ENCODE measurements at places on chromosomes 3 and 15.

DNA sequence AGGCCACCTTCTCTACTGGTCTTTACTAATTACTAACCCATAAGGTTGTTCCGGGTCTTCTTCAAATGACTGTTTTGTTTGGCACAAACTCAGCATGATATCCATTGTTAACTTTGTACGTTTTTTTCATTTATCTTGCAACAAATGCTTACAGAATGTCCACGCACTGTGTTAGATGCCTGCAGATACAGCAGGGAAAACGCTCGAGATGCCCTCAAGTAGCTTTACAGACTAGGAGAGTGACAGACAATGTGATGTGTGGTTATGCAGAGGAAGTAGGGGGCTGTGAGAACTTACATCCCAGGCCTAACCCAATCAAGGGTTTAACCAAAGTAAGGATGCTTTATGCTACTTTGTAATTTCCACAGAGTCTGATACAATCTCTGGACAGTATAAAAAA is 949 bp upstream of the RFC4 start:
- no peak for DNase-seq

DNA sequence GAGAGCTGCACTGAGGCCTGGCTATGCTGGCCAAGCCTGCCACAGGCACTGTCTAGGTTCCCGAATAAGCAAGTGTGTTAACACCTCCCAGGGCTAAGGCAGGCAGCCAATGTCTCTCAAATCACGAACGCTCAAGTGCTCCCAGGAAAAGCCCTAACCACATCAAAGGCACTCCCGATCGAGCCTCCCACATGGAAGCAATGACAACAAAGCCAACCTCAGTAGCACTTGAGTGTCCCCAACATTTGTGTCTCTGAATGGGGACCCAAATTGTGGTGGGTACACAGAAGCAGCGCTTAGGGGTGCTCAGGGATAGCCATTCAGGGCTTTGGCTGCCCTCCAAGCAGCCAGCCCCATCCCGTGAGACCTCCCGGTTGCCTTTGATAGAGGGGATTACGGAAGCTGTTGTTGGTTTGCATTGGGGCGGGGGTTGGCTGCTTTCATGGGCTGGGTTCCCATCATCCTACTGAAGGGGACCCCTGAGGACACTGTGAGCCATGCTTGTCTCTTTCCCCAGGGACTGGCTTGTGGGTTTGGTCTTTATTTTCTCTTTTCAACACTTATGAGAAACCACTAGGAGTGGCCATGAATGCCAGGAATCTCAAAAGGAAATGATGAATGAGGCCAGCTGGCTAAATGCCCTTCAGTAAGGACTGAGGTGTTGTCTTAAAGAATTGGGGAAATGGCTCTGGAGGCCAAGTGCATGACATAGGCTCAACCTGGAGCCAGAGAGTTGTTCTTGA is 234.1 kb upstream of the FEZF2 start:
- DNase-seq = no peak

GRCh38 chr3:34056951-34057390 is 258.5 kb downstream of the PDCD6IP start:
- no peak for DNase-seq

DNA sequence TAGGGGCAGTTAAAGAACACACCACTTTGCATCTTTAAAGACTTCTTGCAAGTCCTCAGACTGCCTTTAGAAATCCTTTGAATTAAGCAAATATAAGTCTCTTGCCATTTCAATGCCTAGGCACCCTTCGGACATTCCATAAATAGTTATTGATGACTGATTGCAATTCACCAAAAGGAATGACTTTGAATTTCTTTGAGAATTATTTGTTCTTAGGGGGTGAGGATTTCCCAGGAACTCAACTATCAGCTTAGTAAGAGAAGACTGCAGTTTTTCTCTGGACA is 495 bp upstream of the MYEF2 start:
- DNase-seq = no peak

GRCh38 chr15:44075535-44075934 is 119.5 kb downstream of the FRMD5 start:
- DNase-seq = no peak

DNA sequence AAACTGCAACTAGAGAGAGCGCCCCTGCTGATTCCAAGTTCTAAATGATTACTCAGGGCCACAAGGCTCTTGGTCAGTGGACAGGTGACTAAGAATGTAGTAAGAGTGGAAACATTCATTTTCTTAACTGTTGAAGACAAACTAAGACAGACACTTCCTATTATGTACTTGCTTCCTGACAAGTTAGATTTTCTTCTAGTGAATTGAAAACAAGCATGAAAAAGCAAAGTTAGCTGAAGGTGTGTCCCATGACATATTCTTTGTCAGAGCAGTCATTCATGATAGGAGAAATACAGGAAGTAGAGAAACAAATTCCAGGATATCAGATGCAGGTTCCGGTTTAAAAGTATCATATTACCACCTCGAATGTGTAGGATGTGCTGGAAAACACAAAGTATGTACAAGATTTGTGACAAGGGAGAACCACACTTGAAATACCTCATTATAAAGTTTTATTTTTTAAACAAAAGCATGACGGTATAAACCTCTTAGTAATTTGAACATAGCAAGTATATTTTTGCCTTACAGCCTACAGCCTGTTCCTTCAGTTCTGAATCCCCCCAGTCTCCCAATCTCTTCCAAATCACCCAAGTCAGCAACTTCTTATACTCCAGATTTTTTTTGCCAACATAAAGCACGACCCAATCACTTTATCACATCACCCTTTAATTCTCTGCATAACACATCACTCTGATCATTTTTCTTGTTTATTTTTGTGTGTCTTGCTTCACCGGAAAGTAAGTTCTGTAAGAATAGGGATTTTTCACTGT is 6.2 kb downstream of the TSPAN3 start:
- DNase-seq = no peak

DNA sequence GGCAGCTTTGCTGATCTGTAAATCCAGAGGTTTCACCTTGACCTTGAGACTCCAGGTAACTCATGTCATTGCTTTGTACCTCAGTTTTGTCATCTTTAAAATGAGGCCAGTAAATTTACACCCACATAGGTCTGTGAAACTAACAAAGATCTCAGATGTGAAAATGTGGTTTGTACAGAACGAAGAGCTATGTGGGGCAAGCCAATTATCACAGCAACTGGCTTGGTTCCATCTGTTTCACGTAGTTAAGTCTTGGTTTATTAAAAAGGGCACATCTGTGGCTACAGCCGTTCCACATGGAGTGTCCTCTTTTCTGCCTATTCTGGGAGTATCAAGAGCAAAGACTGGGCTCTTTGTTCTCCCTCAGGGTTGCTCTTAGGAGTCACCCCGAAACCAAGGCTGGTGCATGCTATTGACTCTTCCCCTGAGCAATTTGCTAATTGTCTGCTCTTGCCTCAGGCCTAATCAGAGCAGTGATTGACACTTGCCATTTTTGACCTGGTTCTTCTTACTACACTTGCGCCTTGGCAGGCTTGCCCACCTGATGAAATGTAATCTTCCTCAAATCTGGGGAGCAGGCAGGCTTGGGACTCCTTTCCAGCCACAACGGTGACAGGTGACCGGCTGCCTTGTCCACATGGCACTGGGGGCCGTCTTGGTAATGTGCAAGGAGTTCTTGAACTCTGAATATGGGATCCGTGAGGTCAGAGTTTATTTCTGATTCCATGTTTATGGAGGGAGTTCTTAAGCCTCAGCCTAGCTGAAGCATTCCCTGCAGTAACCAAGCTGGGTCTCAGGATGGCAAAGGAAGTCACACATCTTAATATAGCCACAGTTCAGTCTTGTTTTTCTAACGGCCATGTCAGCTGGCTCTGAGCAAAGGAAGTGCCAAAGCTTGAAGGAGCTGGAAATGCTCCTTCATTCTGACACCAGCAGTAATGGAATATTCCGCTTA is 40.1 kb downstream of the EAF1 start:
- peak; percentile 17 for DNase-seq

DNA sequence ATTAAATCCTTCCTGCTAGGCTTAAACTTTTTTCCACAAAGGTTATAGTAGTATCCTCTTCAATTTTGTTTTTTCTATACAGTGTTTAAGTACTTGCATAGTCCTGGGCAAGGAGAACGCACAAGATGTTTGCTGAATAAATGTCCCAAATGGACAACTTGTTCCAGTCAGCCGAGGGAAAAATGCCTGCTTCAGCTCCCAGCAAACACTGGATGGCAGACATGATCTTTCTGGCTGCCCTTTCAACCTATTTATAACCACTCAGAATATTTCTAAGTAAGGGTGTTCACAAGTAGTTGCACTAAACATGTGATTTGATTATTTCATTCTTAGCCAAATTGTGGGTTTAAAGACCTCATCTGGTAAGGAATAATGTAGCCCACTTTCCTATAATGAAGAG is 29.8 kb downstream of the GNB4 start:
- peak; percentile 32 for DNase-seq

GRCh38 chr3:112389961-112390360 is 57.0 kb downstream of the CD200 start:
- DNase-seq = no peak

- DNase-seq = no peak
Observed at GRCh38 chr3:48739617-48739954, 22.6 kb upstream of the IP6K2 start.

DNA sequence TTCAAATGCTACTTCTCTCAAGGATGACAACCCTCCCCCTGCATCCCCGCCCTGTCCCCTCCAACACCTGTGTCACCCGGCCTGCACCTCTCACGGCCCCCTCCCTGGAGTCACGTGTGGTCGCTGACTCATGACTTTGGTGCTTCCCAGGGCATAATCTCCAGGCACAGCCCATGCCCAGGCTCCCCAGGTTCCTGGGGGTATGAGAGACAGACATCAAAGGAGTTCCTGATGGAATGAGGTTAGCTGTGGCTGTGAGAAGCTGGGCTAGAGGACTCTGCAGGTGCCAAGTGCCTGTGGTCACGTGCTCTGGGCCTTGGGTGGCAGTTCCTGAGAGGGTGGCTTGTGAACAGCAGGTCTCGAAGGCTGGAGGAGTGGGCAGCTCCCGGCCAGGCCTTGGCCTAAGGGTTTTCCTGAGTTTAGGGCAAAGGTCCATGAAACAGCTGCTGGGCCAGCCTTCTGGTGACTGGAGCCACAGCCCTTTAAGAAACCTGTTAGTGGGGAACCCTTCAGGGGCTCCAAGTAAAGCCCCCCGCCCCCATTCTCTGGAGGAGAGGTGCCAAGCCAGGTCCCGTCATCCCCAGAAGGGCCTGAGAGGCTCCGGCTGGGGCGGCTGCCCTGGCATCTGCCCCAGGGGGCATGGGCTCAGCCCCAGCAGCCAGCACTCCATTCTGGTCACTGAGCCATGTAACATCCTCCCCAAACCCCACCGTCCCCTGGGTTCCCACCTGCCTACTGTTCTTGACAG is 230.0 kb downstream of the XXYLT1 start:
- DNase-seq = no peak

DNA sequence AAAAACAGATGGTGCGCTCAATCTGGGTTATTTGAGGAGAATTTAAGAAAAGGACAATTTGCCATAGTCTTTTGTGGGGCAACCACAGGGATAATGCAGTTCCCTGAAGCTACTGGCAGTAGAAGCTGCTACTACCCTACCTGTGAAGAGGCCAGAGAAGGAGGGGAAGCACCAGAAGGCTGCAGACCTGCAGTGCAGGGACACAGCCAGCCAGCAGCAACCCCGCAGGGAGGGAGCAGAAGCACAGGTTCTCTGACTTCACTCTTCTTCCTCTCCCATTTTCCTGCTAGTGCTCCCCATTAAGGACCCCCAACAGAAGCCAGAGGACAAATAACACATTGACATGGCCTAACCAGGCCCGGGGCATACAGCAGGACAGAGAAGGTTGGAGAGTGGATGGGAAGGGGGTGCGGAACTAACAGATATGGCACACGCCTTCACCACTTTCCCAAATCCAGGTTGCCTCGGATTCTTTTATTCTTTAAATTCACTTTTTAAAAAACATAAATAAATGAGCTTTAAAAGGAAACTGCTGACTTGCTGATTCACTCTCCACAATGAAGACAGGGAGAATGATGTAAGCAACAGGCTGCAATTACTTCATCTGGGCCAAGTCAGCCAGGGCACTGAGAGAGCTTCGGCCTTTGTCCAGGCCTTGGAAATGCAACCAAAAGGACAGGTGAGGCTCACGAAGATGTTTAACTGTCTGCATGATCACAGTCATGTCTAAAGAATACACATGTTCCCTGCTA is 30.1 kb downstream of the POPDC2 start:
- no peak for DNase-seq

DNA sequence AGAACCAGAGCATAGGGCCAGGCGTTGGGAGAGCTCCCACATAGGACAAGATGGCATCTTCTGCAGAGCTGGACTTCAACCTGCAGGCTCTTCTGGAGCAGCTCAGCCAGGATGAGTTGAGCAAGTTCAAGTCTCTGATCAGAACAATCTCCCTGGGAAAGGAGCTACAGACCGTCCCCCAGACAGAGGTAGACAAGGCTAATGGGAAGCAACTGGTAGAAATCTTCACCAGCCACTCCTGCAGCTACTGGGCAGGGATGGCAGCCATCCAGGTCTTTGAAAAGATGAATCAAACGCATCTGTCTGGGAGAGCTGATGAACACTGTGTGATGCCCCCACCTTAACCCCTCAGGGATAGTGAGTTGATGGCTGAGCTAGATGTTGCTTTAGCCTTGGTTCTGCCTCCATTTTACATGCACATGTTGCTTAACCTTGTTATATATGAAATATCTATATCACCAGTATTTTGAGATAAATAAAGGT is at the start of gene PYDC2:
Gene PYDC2 (plus strand): TSS at position 51 of the 483 bp plus-strand sequence. CDS start 0 bp downstream, at position 51.
- peak; percentile 17 for DNase-seq

GRCh38 chr15:32864051-32864450 is 146.2 kb downstream of the GREM1 start:
- peak; percentile 80 for DNase-seq

DNA sequence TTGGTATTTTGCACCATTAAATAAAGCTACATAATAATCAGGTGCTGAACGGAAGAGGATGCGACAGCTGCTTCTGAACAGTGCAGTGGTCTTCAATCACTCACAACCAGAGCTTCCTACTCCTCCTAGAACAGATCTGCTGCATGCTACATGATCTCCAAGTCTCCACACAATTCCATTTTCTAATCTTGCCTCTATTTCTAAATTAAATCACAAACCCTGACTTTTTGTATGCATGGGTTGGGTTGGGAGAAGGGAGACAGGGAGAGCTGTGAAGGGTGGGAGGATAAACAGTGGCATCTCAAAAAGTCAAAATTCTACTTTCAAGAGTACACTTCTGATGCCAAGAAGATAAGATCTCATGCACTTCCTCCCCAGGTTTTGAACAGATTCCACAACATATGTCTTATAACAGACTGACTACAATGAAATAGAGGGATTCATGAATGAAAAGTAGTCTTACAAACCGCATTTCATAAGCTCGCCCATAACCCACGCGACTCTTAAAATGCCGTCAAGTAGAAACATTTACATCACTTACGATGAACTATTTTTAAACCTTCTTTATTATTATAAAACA is 57.2 kb downstream of the CHSY1 start:
- DNase-seq = no peak

GRCh38 chr3:44337248-44337785 is 1.2 kb upstream of the TCAIM start:
- peak; percentile 15 for DNase-seq
